ENCODE measurements at places on chromosomes 6 and 20.

GRCh38 chr20:23684261-23684660, 4.6 kb downstream of the CST4 start:
- no peak for DNase-seq

GRCh38 chr6:30922447-30922852, 8.4 kb downstream of the VARS2 start:
- DNase-seq: no peak

GRCh38 chr6:11609324-11610071, 71.9 kb downstream of the TMEM170B start:
- no peak for DNase-seq

GRCh38 chr6:92259171-92259570, 1160.2 kb downstream of the EPHA7 start:
- DNase-seq: no peak

DNA sequence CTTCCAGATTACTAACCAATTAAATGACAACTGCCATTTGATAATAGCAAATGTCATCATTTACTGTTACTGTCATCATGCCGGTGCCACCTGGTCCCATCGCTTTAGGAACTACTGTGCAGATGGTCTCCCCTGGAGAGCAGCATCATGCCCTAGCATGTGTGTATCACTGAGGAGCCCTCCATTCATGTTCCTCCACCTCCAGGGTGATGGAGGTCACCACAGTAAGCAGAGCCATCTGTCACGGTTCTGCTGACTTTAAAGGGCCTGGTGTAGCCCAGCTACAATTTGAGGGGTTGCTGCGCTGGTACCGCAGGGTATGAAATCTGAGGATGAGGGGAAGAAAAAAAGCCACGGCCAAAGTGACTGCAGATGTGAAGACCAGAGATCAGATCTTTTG, 118.8 kb upstream of the KCNK16 start:
- no peak for DNase-seq

- peak; percentile 67 for DNase-seq
Observed at GRCh38 chr6:33314943-33315792, 1.3 kb upstream of the TAPBP start.

GRCh38 chr20:12773936-12774335, 234.8 kb upstream of the SPTLC3 start:
- no peak for DNase-seq

DNA sequence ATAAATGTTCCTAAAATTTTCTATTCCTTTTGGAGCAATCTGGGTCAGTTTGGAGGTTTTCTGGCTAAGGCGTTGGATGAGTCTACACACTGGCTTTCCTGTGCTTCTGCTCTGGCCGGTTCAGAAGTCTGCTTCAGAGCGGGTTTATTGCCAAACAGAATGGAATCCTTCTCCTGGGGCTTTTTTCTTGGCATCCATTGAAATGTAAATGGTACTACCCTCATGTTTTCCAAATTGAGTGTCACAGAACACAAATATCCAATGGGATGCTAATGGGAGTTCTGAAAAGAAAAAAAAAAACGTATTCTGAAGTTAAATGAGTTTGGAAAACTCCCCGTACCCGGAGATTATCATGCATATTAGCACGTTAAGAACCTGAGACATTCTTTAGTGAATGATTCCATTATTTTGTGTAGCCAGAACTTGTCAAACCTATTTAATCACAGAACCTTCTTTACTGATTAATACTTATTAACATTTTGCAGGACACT, 930.3 kb downstream of the QKI start:
- DNase-seq: no peak

DNA sequence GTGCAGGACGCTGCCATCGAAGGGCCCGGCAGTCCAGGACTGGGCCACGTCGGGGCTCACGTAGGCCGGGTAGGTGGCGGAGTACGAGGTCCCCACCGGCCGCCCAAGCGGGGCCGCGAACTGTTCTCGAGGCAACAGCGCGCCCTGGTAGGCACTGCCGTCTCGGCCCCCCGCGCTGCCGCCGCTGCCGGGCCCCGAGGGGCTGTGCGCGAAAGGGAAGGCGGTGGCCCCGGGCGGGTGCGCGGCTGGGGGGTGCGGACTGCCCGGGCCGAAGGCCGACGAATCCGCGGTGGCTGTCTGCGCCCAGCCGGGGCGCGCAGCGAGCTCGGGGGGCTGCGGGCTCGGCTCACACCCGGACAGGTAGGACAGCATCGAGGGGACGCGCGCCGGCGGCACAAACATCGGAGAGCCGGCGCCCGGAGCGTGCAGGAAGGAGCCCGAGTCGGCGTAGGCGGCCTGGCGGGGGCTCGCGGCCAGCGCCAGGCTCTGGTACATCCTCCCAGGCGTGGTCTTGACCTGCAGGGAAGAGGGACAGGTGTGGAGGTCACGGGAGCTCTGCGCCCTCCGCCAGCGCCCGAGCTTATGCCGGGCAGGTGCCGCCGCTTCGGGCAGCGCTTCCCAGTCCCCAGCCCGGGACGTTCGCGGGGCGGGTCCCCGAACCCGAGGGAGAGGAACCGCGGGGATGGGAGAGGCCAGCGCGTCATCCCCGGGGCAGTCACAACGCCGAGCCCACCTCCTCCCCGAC, 596 bp downstream of the GATA5 start:
- DNase-seq: no peak

DNA sequence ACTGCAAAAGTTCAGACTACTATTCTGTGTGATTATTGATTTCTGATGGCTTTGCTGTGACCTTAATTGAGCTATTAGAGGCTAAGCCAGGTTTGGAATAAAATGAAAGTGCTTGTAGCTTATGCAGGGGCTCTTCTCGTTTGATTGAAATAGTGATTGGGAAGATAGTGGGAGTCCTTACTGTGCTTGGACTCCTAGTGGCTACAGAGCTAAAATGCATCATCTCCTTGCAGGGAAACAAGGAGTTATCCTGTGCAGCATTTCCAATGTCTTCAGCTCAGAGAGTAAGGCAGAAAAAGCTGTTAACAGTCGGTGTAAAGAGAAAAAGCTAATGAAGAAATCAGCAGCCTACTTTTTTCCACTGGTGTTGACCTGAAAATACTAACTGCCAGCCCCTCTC, 173.5 kb downstream of the SLC35F1 start:
- DNase-seq: no peak

- no peak for DNase-seq
Observed at GRCh38 chr20:45781391-45781931, 10.2 kb downstream of the WFDC3 start.

GRCh38 chr6:143346004-143346403, 104.5 kb downstream of the ADAT2 start:
- DNase-seq: no peak

- DNase-seq: no peak
Observed at GRCh38 chr6:6436946-6437345, 116.5 kb upstream of the F13A1 start.

DNA sequence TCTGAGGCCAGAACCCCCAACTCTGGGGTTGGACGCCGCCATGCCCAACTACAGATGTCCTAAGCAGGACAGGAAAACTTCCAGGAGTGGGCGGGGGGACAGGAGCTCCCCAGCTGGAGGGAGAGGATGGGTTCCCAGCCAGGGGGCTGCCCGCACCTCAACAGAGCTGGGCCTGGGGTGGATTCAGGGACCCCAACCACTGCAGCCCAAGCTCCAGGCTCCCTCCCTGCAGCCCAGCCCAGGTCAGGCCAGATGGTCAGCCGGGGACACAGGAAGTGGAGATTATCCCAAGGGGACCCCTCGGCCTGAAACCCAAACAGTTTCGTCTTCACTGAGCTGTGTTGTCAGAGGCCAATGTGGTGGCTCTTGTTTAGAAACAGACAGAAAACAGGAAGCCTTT, 9.4 kb downstream of the LAMA5 start:
- no peak for DNase-seq

DNA sequence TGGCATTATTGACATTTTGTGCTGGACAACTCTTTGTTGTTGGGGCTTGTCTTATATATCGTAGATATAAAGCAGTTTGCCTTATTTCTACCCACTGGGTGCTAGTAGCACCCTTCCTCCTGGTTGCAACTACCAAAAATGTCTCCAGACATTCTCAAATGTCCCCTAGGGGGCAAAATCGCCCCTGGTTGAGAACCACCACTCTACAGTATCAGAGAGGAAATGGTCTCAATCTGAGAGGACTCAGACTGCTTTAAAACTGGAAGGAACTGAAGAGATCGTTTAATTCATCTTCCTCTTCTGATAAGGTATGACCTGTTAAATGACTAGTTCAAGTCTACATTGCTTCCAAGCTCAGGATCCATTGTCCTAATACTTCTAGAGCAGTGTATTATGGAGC, 14.9 kb downstream of the SH3BGRL2 start:
- DNase-seq: peak; percentile 51

GRCh38 chr20:39538317-39538716, 576.2 kb downstream of the DHX35 start:
- DNase-seq: no peak

- peak; percentile 71 for DNase-seq
Observed at GRCh38 chr6:2196079-2196679, 49.2 kb downstream of the GMDS start.

DNA sequence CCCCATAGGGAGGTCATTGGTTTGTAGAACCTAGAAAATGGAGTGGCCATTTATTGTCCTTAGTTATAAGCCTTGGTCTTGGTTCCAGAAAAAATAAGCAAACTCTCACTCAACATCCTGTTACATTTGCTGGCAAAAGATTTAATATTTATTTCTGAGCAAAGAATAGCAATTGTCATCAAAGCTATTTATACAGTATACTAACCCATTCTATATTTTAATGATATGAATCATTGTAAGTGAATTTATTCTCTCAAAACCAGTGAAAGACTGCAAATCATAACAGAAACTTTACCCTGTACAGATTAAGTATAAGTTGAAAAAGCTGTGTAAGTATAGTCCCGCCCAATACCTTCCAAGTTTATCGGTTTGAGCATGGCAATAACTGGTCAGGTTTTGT, 364.4 kb downstream of the CD109 start:
- no peak for DNase-seq

DNA sequence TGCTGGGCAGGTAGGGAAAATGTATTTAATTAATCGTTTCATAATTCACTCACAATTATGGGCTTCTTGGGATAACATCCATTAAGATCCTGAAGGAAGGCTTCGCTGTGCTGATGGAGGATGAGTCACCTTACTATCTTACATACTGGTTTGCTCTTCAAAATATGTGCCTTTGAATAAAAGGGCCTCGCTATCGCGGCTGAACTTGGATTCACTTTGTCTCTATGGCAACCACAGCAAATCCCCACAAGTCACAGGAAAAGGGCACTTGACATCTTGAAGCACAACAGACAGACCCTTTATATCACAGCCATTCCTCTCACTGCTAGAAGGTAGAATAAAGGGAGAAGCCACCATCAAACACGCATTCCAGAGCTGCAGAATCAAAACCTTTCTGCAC, 141.3 kb upstream of the MYLIP start:
- DNase-seq: no peak

DNA sequence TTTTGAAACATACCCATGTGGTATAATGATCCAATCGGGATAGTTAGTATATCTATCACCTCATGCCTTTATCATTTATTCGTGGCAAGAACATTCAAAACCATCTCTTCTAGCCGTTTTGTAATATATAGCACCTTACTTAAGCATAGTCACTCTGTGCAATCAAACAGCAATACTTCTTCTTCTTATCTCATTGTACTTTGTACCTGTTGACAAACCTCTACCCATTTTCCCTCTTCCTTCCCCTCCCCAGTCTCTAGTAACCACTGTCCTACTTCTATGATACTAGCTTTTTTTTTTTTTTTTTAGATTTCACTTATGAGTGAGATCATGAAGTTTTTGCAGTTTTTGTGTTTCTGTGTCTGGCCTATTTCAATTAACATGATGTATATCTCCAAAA, 296.7 kb downstream of the EYS start:
- DNase-seq: no peak

DNA sequence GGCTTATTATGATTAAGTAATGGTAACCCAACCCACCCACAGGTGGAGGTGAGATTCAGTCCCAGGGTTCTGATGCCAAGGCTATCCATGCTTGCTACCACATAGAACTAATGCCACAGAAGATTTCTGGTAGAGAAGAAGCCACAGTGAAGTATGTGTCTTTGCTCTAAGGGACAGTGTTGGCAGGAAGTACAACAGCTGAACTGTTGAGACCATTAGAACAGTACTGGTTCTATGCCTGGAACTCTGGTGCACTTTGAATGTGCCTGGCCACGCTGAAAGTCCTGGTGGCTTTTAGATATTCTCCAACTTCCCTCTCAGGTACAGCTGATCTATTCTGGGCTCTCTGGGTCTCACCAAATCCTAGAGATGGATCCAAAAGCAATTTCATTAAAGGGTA, 7.8 kb downstream of the STX7 start:
- no peak for DNase-seq

DNA sequence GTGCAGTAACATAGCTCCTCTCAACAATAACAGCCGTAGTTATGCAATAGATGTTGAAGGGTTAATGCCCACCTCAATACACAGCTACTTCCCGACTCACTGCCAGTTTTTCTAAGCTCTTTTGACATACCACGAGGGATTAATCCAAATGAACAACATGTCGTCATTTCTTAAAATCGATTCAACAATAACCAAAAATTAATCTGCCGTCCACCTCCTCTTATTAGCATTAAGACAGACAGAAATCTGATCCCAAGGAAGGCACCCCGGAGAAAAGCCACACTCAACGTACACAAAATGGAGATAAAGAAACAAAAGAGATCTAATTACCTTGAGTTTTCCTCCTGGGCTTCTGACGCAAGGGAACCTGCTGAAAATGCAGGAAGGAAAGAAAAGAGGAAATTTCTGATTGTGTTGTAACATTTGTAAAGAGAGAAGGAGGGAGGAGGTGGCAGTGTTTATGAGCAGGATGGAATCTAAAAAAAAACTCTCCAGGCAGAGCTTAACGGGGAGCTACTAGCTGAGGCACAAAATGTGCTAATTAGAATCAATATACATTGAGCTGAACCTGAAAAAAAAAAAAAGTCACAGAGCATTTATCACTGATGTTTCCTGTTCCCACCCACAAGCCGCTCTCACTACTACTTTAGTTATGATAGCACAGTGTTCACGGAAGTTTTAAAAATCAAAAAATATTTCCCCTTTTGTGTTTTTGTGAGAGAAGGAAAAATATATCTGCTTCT, 109.3 kb downstream of the IPCEF1 start:
- peak; percentile 71 for DNase-seq

DNA sequence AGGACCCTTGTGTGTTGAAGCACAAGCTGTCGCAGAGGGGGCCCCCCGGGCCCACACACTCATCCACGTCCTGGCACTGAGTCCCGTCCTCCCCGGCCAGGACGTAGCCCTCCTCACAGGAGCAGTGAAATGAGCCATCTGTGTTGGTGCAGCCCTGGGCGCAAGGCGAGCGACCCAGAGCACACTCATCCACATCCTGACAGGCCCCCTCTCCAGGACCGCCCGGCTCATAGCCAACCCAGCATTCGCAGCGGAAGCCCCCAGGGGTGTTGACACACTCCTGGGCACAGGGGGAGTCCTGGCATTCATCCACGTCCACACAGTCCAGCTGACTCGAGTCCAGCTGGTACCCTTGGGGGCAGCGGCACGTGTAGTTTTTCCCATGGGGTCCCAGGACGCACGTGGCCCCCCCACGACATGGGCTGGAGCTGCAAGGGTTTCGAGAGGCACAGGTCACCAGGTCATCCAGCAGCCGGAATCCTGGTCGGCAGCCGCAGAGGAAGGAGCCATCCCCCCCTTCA, 1.2 kb downstream of the CD93 start:
- no peak for DNase-seq
